ENCODE measurements at places on chromosomes 7 and 10.
A peak's percentile ranks its signal among the peaks of the same experiment; 100 is the strongest.

GRCh38 chr10:103276251-103276895 is 565 bp upstream of the INA start:
- DNase-seq = no peak

DNA sequence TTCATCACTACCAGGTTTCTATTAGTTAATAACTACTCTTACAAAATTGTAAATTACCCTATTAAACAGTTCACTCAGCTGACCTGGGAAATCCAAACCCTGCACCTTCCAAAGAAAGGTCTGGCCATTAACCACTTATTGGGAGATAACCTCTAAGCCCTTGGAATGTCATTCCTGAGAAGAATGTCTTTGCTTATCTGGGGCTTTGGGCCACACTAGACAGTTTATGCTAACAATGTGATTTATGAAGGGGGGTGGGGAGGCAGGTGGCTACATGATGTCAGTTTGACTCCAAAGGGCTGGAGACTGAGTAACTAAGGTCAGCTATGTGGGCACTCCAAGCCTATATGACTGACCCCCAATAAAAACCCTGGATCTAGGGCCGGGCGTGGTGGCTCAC is 50.7 kb downstream of the AKR1D1 start:
- DNase-seq = no peak

GRCh38 chr10:128875030-128875744 is 591.9 kb upstream of the MGMT start:
- DNase-seq = no peak

GRCh38 chr7:102321351-102322201 is 34.7 kb downstream of the SPDYE6 start:
- no peak for DNase-seq

- peak; percentile 48 for DNase-seq
These were observed 44.2 kb upstream of the DPYSL4 start for GRCh38 chr10:132142396-132143161.

DNA sequence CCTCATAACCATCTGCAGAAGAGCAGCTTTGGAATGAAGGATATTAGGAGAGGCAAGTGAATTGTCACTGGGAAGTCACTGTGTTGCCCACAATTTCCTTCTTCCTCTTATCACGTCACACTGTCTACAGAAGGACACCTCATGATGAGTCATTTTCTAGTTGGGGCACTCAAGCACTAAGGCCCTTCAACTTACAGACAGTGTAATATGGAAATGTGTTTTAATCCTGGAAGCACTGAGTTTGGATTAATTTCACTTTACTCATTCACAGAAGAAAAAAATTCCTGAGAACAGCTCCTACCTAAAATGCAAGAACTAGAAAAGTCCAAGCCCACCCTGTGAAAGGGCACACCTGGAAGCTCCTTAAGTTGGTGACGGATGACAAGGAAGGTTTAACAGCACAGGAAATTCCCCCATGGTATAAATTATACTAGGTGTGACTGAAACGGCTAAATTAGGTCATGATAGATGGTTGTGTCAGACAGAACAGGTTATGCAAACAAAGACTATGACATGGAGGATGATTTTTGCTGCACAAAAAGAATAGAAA is 56.6 kb downstream of the PARD3 start:
- no peak for DNase-seq

DNA sequence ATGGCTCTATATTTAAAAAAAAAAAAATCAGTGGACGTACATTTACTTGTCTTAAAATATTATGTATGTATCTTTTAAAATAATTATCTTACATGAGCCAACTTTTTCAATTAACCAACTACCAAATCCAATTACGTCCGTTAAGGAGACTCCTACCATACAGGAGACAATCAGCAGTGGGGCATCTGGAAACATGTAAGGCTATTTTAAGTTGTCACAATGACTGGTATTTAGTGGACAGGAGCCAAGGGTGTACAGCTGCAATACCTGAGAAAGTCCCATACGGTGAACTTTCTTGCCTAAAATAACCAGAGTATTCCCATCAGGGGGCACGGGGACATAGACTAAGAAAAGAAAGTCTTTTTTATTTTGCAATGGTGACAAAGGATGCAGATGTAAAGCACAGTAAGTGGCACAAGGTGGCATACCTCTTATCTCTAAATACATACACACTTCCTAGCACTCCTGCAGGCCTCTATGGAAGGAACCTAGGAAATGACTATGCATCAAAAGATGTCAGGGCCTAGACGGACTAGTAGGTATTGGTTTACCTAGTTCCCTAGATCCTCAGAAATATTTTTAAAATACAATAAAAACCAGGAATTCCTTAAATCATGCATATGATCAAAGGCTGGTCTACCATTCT is 16.0 kb upstream of the TLL2 start:
- no peak for DNase-seq
